ENCODE measurements at places on chromosomes 6 and 20. TPM values are rescaled to one million over a fixed set of nuclear protein-coding genes. Genes with fewer than 3 reads are reported as not detected.

PLEKHG1 gene
- 1.4 TPM for total RNA-seq

MEP1A gene
- total RNA-seq = not detected

EYS gene
- total RNA-seq = 0.55 TPM

NFATC2 gene
- 141 TPM for total RNA-seq

SUMO4 gene
- 3.4 TPM for total RNA-seq

IYD gene
- total RNA-seq = not detected

SYNDIG1 gene
- total RNA-seq = not detected

SLC22A7 gene
- not detected for total RNA-seq

FKBP1C gene
- 1.2 TPM for total RNA-seq

GJA10 gene
- total RNA-seq = not detected

DHX16 gene
- 27.7 TPM for total RNA-seq

PTK7 gene
- total RNA-seq = 1.7 TPM

TLDC2 gene
- total RNA-seq = not detected

DNAH8 gene
- 0.10 TPM for total RNA-seq

FAM110A gene
- 91.0 TPM for total RNA-seq

HSP90AB1 gene
- total RNA-seq = 308 TPM

PI3 gene
- not detected for total RNA-seq

RBM24 gene
- total RNA-seq = not detected

SNAI1 gene
- total RNA-seq = 2.4 TPM

JAG1 gene
- total RNA-seq = 8.7 TPM

PMEPA1 gene
- 2.4 TPM for total RNA-seq

CDC40 gene
- 48.5 TPM for total RNA-seq
